ENCODE measurements at places on chromosomes 2 and 18.

DNA sequence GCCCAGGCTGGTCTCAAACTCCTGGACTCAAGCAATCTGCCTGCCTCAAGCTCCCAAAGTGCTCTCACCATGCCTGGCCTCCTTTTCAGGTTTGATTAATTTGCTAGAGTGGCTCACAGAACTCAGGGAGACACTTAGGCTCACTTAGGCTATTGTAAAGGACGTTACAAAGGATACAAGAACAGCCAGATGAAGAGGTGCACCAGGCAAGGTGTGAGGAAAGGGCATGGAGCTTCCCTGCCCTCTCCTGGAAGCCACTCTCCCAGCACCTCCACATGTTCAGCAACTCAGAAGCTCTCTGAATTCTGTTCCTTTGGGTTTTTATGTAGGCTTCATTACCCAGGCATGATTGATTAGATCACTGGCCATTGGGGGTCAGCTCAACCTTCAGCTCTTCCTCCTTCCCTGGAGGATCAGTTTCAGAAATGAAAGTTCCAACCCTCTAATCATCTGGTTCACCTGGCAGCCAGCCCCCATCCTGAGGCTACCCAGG, 78.7 kb upstream of the RGPD5 start:
- no peak for DNase-seq

- no peak for DNase-seq
Measured at GRCh38 chr2:31413025-31413424, 1.5 kb downstream of the XDH start.

- DNase-seq = no peak
Measured at GRCh38 chr18:35139517-35139916, 98.3 kb downstream of the MAPRE2 start.

- no peak for DNase-seq
Measured at GRCh38 chr2:9279426-9279825, 72.8 kb downstream of the ASAP2 start.

DNA sequence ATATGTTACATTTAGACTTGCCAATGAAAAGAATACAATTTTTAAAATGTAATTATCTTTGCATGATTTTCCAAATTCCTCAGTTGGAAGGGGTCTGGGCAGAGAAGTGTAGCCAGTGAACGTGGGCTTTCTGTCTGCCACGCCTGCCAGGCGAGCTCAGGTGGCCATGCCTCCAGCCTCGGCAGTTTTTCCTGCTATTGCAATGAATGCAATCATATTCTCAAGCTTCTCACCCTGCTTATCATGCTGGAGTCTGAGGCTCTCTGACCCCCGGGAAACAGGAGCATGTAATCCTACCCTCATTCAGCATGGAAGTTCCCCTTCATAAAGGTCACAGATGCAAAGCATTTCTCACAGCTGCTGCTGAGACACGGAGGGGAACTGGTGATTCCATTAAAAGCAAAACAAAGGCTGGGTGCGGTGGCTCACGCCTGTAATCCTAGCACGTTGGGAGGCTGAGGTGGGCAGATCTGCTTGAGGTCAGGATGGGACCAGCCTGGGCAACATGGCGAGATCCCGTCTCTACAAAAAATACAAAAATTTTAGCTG, 154.8 kb downstream of the MBP start:
- no peak for DNase-seq

GRCh38 chr18:58097121-58097906, 53.3 kb downstream of the NEDD4L start:
- no peak for DNase-seq

- DNase-seq = no peak
Measured at GRCh38 chr2:129055824-129056223, 737.2 kb upstream of the HS6ST1 start.

DNA sequence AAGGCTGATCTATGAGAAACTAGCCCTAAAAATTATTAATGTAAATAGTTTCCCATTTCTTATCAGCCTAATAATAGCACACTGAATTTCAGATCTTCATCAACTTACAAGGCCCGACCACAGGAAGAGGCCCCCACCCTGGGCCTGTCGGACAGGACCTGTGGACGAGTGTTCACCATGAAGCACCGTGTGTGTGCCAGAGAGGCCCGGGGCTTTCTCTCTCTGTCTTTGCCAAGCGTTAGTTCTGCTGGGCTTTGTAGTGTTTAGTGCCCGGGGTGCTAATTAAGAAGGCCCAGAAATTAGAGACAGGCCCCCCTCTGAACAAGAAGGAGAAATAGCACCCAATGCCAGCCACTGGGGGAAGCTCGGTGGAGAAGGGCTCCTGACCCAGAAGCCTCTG, 265.7 kb downstream of the TWIST2 start:
- no peak for DNase-seq

GRCh38 chr2:197159661-197160211, 150.8 kb downstream of the ANKRD44 start:
- DNase-seq = no peak

- DNase-seq = no peak
Measured at GRCh38 chr2:197647961-197648690, 27.3 kb downstream of the RFTN2 start.

DNA sequence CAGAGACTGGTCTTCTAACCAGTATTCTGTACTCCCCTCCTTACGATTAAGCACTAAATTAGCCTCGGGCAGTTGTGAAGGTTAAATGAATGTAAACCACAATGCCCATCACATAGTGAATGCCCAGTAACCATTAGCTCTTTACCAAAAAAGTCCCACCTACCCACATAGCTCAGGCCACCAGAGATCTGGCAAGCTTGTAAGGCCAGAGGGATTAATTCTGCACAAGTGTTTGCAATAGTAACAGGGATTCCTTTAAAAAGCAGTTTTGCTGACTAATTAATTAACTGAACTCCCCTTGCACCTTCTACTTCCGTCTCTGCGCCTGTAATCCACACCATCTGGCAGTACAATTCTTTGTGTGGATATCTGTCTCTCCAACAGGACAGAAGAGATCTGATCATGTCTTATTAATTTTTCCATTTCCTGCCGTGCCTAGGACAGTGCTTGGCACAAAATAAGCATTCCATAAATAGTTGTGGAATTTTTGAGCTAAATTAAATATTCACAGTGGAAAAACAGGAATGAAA, 36.2 kb upstream of the IGFBP2 start:
- no peak for DNase-seq

GRCh38 chr2:232941912-232942594, 71.0 kb downstream of the NGEF start:
- DNase-seq = no peak

- no peak for DNase-seq
Measured at GRCh38 chr2:138713069-138713496, 67.1 kb downstream of the NXPH2 start.

DNA sequence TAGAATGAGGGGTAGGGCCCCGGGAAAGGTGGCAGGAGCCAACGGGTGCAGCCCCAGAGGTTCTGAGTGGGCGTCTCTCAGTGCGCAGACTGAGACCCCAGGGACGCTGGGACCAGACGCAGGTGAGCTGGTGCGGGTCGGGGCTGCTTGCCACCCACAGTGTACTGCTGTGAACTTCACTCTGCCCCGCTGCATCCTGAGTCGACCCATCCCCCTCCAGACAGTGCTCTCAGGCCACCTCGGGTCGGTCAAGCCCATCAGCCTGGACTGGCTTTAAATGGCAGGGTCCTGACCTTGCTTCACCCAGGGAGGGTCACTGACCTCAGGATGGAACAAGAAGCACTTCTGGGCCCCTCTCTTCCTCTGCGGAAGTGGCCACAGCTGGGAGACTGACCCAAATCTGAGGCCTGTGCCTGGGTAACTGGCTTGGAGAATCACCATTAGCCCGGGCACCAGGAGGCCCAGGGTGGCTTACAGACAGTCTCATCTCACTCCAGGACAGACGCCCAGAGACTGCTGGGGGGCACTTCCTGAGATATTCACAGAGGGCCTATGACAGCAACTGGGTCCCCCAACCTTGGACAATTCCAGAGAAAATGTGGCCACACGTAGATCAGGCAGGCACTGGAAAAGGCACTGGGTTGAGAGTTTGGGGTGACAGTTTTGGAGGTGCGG, 23.7 kb upstream of the BOK start:
- no peak for DNase-seq

- DNase-seq = no peak
Measured at GRCh38 chr18:69484699-69485396, 84.2 kb downstream of the DOK6 start.

GRCh38 chr18:31407649-31408048, 31.1 kb downstream of the DSG4 start:
- DNase-seq = no peak

DNA sequence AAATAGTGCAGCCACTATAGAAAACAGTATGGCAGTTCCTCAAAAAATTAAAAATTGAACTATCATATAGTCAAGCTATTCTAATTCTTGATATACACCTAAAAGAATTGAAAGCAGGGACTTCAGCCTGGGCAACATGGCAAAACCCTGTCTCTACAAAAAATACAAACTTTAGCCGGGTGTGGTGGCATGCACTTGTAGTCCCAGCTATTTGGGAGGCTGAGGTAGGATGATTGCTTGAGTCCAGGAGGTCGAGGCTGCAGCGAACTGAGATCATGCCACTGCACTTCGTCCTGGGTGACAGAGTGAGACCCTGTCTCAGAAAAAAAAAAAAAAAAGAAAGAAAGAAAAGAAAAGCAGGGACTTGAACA, 279.5 kb upstream of the STON1 start:
- DNase-seq = no peak

- no peak for DNase-seq
Measured at GRCh38 chr2:212030709-212031108, 507.9 kb downstream of the ERBB4 start.

DNA sequence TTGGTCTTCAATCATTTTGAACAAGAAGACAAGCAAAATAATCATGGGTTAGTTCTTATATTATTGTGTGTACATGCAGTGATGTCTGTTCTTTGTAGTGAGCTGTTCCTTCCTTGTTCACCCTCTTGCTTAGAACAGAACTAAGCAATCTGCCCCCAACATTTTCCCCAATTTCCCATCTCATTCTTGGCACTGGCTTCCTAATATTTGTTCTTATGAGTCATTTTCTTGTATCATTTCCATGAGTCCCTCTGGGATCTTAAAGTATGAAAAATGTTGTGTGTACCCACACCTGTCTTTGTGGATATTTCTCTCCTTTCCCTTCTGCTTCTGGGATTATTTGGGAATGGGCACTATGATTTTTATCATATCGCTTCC, 3.5 kb upstream of the IL1B start:
- DNase-seq = no peak

DNA sequence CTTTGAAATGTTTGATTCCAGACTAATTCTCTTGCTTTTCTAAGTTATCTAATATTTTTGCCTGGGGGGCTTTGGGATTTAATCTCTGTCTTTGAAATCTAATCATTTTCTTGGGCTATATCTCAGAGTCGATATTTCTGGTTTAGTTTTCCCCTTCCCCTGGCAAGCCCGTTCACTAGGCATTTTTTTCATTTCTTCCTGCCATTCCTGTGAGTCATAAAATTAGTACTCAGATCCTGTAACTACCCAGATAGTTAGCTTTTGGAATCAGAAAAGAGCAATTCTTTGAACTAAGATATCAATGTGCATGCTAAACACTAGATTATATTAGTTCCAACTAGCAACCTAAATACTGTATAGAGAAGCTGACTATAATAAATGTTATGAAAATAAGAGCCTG, 29.4 kb upstream of the RNF149 start:
- DNase-seq = no peak

DNA sequence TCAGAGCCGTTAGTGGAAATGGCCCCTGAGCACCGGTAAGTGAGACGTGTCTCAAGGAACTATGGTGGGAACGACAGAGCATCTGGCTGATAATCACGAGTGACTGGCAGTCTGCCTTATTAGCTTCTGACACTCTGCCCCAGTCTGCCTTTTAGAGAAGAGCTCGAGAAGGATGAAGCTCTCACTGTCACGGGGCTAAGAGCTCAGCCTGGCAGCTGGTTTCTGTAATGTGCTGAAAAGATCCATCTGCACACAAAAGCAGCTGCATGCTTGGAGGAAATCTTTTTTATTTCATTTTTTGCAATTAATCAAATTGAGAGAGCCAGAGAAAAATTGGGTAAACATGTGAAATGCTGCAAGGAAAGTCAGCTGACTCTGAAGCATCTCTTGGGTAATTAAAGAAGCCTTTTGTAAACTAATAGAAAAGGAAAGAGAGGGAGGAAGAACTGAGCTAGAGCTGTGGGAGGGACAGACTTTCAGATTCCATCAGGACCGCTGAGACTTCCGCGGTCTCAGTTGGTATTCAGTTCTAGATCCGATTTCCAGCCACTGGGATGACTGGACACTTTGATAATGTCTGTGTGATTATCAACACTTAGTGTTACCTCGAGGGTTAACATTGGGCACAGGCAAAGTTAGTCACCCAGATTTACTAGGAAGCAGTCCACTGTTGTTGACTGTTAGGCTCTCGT, 24.4 kb downstream of the MBP start:
- DNase-seq = no peak

- DNase-seq = no peak
Measured at GRCh38 chr2:8412586-8412985, 269.3 kb upstream of the ID2 start.

DNA sequence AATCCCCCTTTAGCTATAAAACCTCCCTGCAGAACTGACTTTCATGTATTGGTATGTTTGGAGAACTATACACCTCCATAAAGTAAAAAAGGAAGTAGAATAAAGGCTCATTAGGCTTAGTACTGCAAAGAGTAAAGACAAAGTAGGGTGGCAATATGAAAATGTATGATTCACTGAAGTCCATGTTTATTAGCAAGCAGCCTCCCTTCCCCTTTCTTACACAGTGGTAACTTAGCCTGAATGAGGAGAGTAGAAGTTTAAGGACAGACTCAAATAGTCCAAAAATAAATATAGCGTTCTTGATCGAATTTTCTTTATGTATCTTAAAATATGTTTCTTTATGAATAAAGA, 1.5 kb downstream of the ZNF804A start:
- DNase-seq = no peak

GRCh38 chr2:237722616-237723015, 76.0 kb upstream of the RBM44 start:
- DNase-seq = no peak

DNA sequence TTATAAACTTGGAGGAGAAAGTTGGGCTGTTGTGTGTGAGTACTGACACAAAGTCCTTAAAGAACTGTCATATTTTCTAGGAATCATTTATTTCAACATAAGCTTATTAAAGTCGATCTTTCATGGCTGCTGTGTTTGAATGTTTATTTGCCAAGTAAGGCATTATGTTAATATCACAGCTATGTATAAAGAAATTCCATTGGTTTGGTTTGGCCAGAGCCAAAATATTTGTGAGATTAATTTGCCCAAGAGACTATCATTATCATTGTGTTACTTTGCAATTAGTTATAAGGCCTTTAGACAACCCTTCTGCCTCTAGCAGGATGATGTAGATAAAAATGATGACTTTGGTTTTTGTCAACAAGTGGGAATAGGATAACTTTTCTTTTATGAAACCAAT, 240.6 kb upstream of the NT5C1B start:
- DNase-seq = no peak
